NCI-H2029 (cell line): ENCODE measurements at places on chromosomes 4 and X.

DNA sequence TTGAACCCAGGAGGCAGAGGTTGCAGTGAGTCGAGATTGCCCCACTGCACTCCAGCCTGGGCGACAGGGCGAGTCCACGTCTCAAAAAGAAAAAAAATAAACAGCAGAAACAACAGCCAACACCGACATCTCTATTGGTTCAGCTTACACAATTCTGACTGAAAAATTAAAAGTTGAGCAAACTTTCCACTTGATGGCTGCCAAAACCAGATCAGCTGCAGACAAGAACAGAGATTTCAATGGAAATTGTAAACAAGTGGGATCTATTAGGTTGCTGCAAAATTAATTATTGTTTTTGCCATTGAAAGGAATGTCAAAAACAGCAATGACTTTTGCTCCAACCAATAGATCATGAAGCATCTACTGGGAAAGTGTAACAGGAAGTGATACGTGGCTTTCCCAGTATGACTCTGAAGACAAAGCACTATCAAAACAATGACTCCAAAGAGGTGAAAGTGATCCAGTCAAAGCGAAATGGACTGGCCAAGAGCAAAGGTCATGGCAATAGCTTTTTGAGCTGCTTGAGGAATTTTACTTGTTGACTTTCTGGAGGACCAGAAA is 26.3 kb downstream of the UPF3B start:
- no peak for DNase-seq

DNA sequence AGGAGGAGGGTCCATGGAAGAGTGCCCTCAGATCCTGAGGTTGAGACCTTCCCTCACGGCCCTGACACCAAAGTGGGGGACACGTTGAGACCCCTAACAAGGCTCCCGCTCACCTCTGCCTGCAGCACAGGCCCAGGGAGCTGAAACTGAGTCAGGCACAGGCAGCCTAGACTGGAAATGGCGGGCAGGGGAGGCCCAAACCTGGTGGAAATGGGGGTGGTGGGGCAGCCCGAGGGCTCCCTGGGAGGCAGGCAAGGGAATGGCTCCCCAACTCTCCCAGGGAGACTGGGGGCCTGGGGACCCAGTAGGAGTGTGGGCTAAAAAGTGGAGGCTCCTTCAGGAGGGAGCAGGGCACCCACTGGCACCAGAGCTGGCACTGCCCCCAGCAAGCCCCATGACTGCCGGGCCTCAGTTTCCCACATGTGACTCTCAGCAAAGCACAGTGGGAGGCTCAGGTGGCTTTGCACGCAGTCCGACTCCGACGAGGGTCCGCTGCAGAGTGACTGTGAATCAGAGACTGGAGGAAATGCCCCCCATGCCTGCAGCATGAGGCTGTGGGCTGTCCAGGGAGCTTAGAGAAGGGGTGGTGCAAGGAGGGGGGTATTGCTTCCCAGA is 5.9 kb downstream of the NKX1-1 start:
- no peak for DNase-seq

- DNase-seq, result no peak
These were observed 1008.0 kb downstream of the RAPGEF2 start for GRCh38 chr4:160110891-160111290.

DNA sequence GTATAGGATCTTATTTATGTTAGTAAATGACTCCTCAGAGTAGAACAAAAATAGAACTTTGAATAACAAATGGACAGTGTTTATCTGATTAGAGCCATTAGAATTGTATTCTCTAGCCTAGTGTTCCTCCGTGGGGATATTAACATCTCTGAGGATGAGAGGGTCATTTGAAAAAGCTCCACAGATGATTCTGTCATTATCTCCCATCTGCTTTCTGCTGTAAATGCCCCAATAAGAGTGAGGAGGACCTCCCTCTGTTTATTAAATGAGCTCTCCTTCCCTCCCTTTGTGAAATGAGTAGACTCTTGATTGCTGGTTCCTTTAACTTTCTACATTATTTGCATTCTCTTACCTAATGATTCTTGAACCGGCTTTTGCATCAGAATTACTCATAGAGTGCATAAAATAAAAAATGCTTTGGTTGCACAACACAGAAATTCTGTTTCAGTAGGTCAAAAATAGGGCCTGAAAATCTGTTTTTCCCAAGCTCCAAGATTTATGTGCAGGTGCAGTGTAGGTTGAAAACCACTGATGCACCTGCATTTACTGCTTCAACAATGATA is 18.0 kb downstream of the GC start:
- no peak for DNase-seq

- DNase-seq, result no peak
These were observed 877.8 kb downstream of the FAT4 start for GRCh38 chr4:126192506-126192905.

- DNase-seq, result no peak
These were observed 160.4 kb upstream of the MAP3K15 start for GRCh38 chrX:19675731-19676130.

DNA sequence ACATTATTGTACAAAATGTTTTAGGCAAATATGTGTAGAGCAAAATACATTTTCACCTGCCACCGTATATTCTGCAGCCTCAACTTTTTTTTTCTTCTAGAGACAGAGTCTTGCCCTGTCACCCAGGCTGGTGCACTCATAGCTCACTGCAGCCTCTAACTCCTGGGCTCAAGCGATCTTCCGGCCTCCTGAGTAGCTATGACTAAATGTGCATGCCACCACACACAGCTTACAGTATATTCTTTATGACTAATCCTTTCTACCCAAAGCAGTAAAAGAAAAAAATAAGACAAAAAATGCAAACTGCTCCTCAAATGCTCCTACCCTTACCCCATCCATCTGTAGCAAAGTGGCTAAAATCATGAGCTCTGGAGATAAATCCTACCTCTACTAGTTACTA is 426.3 kb downstream of the KCNIP4 start:
- DNase-seq, result no peak

GRCh38 chr4:153592064-153592463 is 92.0 kb upstream of the TLR2 start:
- no peak for DNase-seq

DNA sequence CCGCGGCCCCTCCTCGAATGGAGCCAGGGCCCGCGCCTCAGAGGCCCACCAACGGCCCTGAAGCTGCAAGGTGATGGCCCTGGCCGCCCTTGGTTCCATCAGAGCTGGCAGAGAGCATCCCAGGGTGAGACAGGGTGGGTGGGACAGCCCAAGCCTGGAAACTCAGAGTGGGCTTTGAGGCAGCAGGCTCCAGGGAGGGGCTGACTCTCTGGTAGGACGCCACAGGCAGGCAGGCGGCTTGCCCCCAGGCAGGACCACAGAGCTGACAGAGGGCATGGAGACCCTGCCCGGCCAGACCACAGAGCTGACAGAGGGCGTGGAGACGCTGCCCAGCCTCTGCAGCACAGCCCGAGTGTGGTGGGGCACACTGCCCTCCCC is 4.8 kb downstream of the MYL5 start:
- DNase-seq, result no peak

DNA sequence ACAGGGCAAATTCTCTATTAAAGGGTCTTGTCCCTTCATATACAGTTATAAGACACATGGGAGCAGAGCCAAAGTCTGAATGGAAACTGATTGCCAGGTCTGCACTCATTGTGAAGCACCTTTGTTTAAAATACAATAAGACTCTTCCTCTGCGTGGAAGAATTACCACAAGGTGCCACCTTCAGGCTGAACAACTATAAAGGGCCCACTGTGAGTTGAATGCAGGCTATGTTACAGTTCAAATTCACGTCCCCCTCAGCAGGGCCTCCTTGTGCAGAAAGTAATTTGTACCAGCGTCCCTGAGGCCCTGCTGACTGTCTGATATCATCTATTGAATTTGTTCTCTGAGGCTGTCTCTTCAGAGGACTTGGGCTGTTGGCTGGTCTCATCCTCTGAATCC is 225.8 kb upstream of the TEX13C start:
- DNase-seq, result no peak

GRCh38 chr4:36283912-36284465 is 2.6 kb downstream of the DTHD1 start:
- DNase-seq, result no peak

DNA sequence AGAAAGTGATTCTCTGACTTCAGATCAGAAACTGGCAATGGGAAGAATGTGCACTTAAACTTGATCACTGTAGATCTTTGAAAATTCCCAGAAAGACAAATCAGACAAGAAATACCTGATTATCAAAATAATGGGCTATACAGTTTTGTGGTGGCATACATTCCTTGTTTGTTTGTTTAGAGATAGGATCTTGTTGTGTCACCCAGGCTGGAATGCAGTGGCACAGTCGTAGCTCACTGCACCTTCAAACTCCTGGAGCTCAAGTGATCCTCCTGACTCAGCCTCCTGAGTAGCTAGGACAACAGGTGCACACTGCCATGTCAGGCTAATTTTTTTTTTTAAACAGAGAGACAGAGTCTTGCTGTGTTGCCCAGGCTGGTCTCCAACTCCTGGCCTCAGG is 81.0 kb upstream of the SPRY1 start:
- DNase-seq, result no peak

GRCh38 chr4:48134081-48134480 is at the start of gene TXK:
Gene TXK (minus strand): TSS chr4:48134250. CDS start chr4:48134170, 80 bp downstream.
- no peak for DNase-seq

DNA sequence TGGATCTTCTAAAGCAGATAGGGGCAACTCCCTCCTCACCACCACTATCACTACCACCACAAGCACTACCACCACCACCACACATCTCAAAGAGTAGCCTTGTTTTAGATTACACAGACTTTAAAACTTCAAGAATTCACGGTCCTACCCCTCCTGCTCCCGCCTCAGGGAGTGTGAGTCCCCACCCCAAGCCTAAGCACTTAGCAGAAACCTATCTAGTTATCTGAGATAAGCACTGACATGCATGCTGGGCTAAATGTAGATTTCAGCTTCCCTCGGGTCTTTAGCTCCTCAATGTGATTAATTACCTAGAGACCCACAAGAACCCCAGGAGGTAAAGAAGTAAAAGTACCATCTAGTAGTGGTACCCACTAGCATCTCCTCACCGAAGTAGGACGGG is 775 bp downstream of the AMOT start:
- DNase-seq, result no peak

GRCh38 chr4:122205687-122206086 is 53.6 kb downstream of the BLTP1 start:
- DNase-seq, result no peak

- DNase-seq, result no peak
These were observed 63.4 kb downstream of the DCUN1D4 start for GRCh38 chr4:51906167-51906958.

DNA sequence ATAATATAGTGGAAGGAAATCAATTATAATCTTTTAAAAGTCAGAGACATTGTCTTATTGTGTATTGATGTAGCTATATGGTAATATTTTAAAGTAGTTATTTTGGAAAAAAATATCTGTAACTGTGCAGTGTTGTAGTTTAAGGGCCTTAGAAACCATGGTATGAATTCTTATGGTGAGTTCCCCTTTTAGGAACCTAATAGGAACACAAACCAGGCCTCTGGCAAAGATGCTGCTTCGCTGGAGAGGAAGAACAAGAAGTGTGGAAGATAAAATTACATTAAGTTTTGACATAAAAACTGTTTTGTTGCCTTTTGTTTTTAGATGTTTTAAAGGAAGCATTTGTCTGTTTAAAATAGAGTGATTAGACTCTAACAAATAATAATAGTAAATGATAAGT is 10.9 kb upstream of the TMPRSS11D start:
- DNase-seq, result no peak

- no peak for DNase-seq
These were observed 26.8 kb downstream of the NSD2 start for GRCh38 chr4:1898007-1898406.

- DNase-seq, result no peak
These were observed 85.9 kb downstream of the CLDN34 start for GRCh38 chrX:10052906-10053625.

DNA sequence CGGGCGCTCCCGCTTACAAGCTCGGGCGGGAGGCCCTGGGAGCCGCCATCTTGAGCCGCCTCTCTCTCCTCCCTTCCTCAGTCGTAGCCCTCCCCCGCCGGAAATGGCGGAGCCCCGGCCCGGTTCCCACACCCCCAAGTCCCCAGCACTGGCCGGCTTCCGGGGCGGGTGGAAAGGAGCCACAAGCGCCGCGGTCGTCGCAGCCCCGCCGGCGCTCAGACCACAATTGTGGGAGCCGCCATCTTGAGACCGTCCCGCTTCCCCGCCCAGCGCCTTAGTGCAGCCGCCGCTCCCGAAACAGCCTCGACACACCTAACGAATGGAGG is 531 bp downstream of the HCFC1 start:
- DNase-seq, result peak; percentile 73

- no peak for DNase-seq
These were observed 65.5 kb downstream of the EDNRA start for GRCh38 chr4:147546349-147546748.

- no peak for DNase-seq
These were observed 198.8 kb upstream of the BMP3 start for GRCh38 chr4:80831383-80832361.

GRCh38 chr4:179836179-179837075 is 2394.2 kb upstream of the AGA start:
- DNase-seq, result no peak
